NCI-H524 treated with DMSO at 0.1 percent for 48 hours (cell line): ENCODE measurements at places on chromosomes 5 and 9.

- no peak for DNase-seq
Measured at GRCh38 chr5:87004101-87004500, 263.6 kb upstream of the RASA1 start.

- DNase-seq, result no peak
Measured at GRCh38 chr5:126961702-126962101, 68.7 kb downstream of the MARCHF3 start.

- DNase-seq, result no peak
Measured at GRCh38 chr5:150660108-150660831, 781 bp upstream of the MYOZ3 start.

DNA sequence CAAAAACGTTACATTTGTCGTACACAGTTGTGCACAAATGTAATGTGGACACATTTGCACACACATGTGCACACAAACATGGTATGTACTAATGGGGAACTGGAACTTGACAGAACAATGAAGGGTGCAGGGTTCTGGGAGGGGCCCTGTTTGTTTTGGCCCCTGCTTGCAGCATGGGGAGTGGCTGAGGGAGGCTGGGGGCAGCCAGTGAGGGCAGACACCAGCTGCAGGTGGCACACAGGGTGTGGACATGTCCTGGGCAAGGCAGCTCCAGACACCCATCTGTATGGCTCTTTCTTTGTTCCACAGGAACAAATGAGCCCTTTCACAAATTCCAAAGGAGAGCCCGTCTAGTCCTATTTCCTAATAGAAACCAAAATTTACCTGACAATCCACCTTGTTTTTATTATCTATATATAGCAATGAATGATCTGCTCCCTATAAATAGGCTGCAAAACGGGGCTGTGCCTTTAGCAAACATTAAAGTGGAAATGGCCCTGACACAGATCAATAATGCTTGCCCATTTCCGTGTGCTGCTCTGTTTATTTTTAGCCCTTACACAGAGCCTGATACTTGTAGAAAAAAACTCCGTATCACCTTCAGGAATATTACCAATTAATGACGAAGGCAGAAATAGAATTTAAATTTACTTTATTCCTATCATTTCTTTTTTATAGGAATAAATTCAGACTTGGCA is 26.4 kb downstream of the MARCHF3 start:
- DNase-seq, result no peak

DNA sequence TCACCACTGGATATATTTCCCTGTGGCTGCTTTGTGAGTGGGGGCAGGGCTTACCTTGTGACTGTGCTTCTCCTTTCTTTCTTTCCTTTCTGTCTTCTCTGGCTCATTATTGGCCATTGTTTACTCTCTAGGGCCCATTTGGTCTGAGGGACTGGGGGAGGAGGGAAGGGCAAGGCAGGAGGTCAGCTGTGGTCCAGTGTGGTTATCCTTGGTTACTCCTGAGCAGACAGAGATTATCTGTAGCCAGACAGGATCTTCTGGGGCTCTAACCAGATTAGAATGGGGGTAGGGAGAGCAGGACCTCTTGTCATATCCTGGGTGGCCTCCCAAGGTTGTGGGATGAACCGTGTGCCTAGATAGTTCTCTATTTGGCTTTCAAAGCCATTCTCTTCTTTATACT is 71.2 kb downstream of the ANKRD55 start:
- no peak for DNase-seq

GRCh38 chr9:135290566-135290965 is 189.0 kb upstream of the PPP1R26 start:
- no peak for DNase-seq

DNA sequence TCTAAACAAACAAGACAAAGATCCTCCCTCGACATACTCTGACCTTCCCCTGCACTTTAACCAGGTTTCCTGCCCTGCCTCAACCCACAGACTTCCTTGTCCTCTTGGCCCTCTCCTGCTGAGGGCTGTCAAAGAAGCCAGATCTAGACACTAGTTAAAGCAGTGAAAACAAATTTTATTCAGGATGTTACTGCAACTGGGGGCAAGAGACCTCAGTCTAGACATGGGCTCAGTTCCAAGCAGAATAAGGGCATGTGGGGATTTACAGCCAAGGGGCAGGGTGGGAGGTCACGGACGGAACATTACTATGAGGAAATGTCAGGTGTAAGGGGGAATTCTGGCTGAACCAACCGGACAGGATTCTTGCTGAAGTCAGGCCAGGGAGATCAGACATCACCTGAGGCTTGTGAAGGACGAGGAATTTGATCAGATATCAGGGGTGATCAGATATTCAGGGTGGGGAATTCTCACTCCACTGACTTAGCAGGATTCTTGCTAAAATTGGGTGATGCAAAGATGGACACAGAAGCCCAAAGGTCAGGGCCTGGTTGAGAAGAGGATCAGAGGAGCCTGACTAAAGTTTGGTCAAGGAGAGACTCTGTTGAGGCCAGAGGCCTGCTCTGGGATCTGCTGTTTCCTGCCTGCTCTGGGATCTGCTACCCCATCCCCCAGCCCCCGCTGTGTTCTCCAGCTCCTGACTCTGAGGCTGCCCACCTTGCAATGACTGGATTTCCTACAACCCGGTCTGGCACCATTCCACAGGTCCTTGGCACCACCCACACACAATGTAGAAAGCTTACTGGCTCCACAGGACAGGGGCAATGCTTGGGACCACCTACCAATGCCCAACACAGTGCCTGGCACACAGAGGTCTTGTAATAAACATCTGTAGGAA is 21.5 kb downstream of the GABBR2 start:
- DNase-seq, result no peak

GRCh38 chr9:129626625-129627284 is 792 bp downstream of the NTMT1 start:
- DNase-seq, result no peak

DNA sequence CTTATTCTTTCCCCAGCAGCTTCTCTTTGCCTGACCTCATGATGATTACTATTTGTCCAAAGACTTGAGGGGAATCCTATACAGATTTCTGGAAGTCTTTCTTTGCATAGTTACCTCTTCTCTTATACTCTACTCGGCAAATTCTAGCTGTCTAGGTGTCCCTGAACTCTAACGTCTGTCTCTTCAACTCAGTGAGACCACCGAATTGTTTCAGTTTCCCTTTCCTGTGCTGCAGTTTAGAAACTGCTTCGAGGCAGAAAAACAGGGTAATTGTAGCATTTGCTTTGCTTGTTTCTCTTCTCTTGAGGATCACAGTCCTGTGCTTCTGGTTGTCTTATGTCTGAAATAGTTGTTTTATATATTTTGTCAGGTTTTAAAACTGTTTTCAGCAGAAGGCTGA is 14.8 kb downstream of the LVRN start:
- DNase-seq, result no peak

- DNase-seq, result no peak
Measured at GRCh38 chr9:112110777-112111113, 64.4 kb downstream of the SUSD1 start.

- DNase-seq, result peak; percentile 60
Measured at GRCh38 chr5:72955768-72956323, at the start of gene FCHO2. Gene FCHO2 (plus strand): TSS chr5:72956041. CDS start chr5:72956097, 56 bp downstream.

GRCh38 chr5:157371655-157372471 is 88.2 kb upstream of the NIPAL4 start:
- DNase-seq, result no peak

GRCh38 chr5:37975531-37975930 is 135.7 kb upstream of the GDNF start:
- no peak for DNase-seq

DNA sequence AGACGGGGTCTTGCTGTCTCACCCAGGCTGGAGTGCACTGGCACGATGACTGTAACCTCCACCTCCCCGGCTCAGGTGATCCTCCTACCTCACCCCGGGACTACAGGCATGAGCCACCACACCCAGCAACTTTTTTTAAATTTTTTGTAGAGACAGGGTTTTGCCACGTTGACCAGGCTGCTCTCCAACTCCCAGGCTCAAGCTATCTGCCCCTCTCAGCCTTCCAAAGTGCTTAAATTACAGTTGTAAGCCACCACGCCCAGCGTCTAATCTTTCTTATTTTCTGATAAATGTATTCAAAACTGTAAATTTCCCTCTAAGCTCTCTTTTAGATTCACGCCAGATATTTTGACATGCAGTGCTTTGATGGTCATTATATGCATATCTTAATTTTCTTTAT is 10.3 kb downstream of the FRRS1L start:
- DNase-seq, result no peak

- no peak for DNase-seq
Measured at GRCh38 chr5:142697356-142698255, 11.7 kb upstream of the FGF1 start.

DNA sequence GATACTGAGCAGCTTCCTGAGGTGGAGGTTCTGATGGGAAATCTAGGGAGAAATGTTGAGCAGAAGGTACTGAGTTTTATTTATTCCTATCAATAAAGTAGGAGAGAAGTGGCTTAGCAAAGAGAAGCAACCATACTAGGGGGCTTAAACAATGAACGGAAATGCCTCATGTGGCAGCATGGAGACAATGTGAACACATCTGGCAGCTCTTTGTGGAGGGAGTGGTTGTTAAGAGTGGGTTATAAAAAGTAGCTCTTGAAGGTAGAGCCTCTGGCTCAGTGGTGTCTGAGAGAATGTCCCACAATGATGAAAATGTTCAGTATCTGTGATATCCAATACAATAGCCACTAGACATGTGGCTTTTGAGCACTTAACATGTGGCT is 52.7 kb upstream of the EQTN start:
- DNase-seq, result no peak

DNA sequence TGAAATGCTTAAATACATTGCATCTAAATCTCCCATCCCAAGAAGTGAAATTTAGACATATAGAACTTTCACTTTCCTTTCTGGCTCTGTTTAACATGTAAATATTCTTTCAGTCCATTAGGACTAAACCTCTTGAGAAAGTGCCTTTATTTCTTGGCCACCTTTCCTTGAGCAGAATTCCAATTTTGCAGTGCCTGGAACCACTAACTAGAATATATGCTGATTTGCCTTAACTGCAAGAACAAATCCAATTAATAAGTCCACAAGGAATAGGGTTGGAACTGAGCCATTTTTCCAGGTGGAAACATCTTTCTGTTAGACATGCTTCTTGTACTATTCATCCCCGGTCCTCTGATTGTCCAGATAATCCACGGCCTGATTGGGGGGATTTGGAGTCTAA is 478.0 kb downstream of the ENC1 start:
- no peak for DNase-seq

- DNase-seq, result no peak
Measured at GRCh38 chr5:1018596-1018995, 10.0 kb downstream of the NKD2 start.

GRCh38 chr9:5951686-5952211 is 61.1 kb downstream of the MLANA start:
- no peak for DNase-seq

- DNase-seq, result no peak
Measured at GRCh38 chr9:16693616-16694015, 176.9 kb downstream of the BNC2 start.

DNA sequence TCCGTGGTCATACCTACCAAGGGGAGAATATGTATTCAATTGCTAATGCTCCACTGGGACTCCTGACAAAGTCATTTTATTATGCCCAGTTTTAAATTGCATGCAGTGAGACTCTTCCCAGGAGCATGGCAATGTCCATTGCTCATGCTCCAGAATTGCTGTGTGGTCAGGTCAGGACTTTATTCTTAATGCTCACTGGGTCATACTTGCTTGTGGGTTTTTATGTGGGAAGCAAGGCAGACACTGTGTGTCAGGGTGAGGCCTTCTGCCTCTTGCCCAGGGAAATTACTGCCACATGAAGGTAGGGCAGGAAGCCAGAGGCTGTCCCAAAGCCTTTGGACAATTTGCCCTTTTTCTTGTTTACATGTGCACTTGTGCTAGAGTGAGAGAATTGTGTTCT is 164.6 kb upstream of the MEF2C start:
- DNase-seq, result no peak

DNA sequence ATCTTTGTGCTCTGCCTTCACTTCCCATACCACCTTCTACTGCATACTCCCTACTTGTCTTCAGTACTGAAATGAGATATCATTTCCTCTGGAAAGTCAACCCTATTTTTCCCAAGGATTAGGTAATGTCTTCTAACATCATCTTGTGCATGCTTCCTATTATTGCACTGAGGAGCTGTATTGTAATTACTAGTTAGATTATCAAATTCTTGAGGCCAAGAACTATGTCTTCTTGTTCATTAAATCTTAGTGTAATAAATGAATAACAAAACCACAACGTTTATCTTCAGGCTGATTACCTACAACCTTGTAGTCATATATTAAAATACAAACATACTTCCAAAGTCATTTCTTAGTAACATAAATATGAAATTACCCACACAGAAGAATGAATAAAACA is 87.9 kb upstream of the POU5F2 start:
- no peak for DNase-seq

DNA sequence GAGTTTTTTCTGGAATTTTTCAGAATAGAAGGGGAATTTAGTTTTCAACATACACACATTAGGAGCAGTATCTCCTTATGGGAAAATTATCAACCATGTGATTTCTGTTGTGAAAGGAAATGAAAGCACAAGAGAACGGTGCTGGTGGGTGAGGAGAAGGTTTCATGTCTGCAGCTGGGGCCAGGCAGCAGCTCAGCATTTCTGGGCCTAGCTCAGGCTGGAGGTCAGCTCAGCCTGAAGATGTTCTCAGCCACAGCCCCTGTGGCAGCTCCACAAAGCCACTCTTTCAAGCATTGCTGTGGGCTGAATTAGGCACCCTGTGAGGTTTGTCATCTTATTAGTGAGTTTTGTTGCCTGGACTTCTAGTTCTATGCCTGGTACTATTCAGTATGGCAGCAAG is 90.3 kb downstream of the DIRAS2 start:
- no peak for DNase-seq

DNA sequence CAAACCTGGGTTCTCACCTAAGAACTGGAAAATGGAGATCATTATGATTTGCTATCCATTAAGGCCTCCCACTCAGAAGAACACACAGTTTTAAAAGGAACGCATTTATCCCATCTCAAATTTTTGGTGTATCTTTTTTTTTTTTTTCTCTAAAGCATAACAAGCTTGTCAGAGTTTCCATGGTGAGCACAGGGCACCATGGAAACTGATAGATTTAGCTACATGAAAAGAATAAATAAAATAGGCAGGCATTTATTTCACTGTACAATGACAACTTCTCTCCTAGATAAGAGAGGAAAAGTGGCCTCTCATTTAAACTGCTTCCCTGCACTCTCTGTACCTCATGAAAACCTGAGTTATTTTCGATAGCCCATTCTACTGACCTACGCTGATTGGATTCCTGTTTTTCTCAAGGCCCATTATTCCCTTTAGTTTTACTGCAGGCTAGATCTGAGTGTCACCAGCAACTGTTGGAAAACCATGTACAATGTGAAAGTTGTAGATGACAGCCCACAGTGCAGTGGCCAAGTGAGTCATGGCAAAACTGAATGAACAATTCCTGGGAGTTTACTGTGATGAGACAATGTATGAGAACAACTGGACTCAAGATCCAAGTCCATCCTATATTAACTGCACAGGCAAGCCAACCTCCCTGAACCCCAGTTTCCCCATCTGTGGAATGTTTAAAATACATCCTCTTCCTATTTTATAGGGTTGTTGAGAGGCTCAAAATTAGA is 4.3 kb upstream of the GDA start:
- DNase-seq, result no peak
